ENCODE measurements at places on chromosomes 3 and 15.

- no peak overlapping the region for H3K4me3 ChIP-seq
- H3K27me3 ChIP-seq: no peaks in the 10 kb centered on the region
- H3K27ac ChIP-seq: no peak overlapping the region
- DNase-seq: no peak
Measured at GRCh38 chr3:191294291-191294690, 34.9 kb upstream of the CCDC50 start.

- H3K36me3 ChIP-seq: no peaks in the 10 kb centered on the region
- H3K27ac ChIP-seq: no peak overlapping the region
- H3K27me3 ChIP-seq: no peaks in the 10 kb centered on the region
- peaks cover 6% of the 10 kb centered on the region for H3K4me1 ChIP-seq
- H3K4me3 ChIP-seq: no peak overlapping the region
- DNase-seq: no peak
Measured at GRCh38 chr3:102169915-102170479, 264.8 kb upstream of the ZPLD1 start.

GRCh38 chr3:125683067-125683829, 88.0 kb upstream of the OSBPL11 start:
- H3K27ac ChIP-seq: no peak overlapping the region
- no peaks in the 10 kb centered on the region for H3K4me1 ChIP-seq
- H3K4me3 ChIP-seq: no peak overlapping the region
- H3K36me3 ChIP-seq: no peaks in the 10 kb centered on the region
- no peak for DNase-seq

DNA sequence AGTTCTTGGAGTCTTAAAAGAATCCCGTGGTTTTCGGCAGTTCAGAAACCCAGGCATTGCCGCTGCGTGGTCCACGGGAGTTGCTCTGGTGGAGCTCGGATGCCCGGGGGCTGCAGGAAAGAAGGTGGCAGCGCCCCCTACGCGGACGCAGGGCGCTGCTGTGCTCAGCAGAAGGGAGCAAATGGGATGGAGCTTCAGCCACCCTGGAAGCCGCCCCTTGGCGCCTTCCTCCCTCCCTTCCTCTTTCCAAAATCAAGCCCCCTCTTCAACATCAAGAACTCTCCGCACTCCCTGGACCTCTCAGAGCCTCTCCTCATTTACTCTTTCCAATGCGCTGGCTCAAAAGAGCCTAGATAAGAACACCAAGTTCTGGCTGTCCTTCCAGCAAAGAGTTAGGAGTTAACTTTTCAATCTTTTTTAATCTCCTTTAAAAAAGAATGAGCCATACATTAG, 880 bp upstream of the CHRNA7 start:
- H3K4me1 ChIP-seq: no peaks in the 10 kb centered on the region
- H3K4me3 ChIP-seq: peak overlapping the region; percentile 51
- DNase-seq: peak; percentile 67
- no peak overlapping the region for H3K27ac ChIP-seq
- H3K27me3 ChIP-seq: no peaks in the 10 kb centered on the region
- no peaks in the 10 kb centered on the region for H3K36me3 ChIP-seq
